ENCODE measurements at places on chromosomes 11 and 22. TPM values are rescaled to one million over a fixed set of nuclear protein-coding genes. Genes with fewer than 3 reads are reported as not detected.
A peak's percentile ranks its signal among the peaks of the same experiment; 100 is the strongest.

DNA sequence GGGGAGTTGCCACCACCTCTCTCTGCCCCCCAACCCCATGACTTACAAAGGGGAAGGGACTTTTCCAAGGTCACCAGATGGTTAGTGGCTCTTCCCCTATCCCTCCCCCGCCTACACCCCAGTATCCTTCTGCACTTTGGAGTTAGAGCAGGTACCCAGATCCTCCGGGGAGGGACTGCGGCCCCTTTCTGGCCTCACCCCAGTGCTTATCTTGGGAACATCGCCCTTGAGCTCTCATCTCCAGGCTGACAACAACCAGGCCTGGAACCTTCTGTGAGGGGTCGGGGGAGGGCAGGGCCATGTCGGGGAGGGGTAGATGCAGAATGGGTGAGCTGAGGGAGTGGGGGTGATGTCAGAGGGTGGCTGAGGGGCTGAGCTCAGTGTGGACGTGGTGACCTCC is 7.5 kb upstream of the NAALADL1 start:
- no peak for DNase-seq
- no peak overlapping the region for H3K27ac ChIP-seq
- H3K36me3 ChIP-seq = no peaks in the 10 kb centered on the region
- H3K4me1 ChIP-seq = no peaks in the 10 kb centered on the region
- no peak overlapping the region for H3K4me3 ChIP-seq

UBQLNL gene
- 0.48 TPM for total RNA-seq

- peak; percentile 22 for DNase-seq
- no peak overlapping the region for H3K27ac ChIP-seq
Observed at GRCh38 chr11:75195167-75195962, 44.5 kb downstream of the SLCO2B1 start.

GRCh38 chr11:12725863-12726682 is 51.9 kb downstream of the TEAD1 start:
- no peak overlapping the region for H3K4me3 ChIP-seq
- DNase-seq = no peak
- H3K27me3 ChIP-seq = no peaks in the 10 kb centered on the region
- no peaks in the 10 kb centered on the region for H3K36me3 ChIP-seq
- peaks cover 42% of the 10 kb centered on the region for H3K4me1 ChIP-seq

DNA sequence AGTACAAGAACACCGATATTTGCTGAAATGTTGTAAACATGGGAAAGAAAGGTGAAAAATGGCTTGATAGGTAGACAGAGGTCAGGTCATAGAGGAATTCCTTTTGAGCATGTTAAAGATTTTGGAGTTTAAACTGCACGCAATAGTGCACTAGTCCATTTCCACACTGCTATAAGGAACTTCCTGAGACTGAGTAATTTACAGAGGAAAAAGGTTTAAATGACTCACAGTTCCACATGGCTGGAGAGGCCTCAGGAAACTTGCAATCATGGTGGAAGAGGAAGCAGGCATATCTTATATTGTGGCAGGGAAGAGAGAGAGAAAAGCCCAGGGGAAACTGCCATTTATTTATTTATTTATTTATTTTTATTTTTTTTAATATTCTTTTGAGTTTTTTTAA is 5.0 kb downstream of the OR10A5 start:
- H3K27ac ChIP-seq = no peak overlapping the region
- no peaks in the 10 kb centered on the region for H3K4me1 ChIP-seq
- no peak overlapping the region for H3K4me3 ChIP-seq
- DNase-seq = no peak
- H3K27me3 ChIP-seq = no peaks in the 10 kb centered on the region

DNA sequence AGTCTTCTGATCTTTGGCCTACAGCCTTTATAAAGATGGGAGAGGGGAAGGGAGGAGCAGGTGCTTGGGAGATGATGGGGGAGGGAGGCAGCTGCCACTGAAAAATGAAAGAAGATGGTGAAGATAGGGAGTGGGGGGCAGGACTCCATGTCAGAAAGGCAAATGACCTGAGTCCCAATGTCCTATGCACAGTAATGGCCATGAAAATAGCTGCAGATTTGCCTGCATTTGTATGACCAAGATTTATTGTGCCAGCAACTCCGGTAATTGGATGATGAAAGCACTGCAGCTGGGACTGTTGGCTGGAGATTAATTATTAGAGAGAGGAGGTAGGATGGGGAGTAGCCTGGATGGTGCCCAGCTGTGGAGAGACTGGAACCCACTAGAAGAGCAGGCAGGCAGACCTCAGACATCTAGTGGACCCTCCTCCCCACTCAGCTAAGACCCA is 36.1 kb downstream of the NEU3 start:
- no peak for DNase-seq
- no peaks in the 10 kb centered on the region for H3K4me1 ChIP-seq
- no peak overlapping the region for H3K27ac ChIP-seq
- H3K36me3 ChIP-seq = no peaks in the 10 kb centered on the region
- H3K4me3 ChIP-seq = no peak overlapping the region

GRCh38 chr22:45033136-45033535 is 23.3 kb upstream of the PHF21B start:
- no peak overlapping the region for H3K27ac ChIP-seq
- H3K4me1 ChIP-seq = no peaks in the 10 kb centered on the region
- no peak for DNase-seq
- H3K27me3 ChIP-seq = peaks cover 7% of the 10 kb centered on the region

GRCh38 chr11:65649656-65650546 is 12.0 kb downstream of the SIPA1 start:
- H3K4me1 ChIP-seq = peaks cover 39% of the 10 kb centered on the region
- H3K27me3 ChIP-seq = no peaks in the 10 kb centered on the region
- no peaks in the 10 kb centered on the region for H3K36me3 ChIP-seq
- no peak overlapping the region for H3K4me3 ChIP-seq

GRCh38 chr11:108751444-108751843 is 86.6 kb downstream of the DDX10 start:
- H3K4me1 ChIP-seq = no peaks in the 10 kb centered on the region
- no peak for DNase-seq
- H3K27me3 ChIP-seq = no peaks in the 10 kb centered on the region
- no peak overlapping the region for H3K4me3 ChIP-seq

GRCh38 chr11:45512471-45513148 is 152.8 kb downstream of the CHST1 start:
- H3K36me3 ChIP-seq = no peaks in the 10 kb centered on the region
- H3K27me3 ChIP-seq = no peaks in the 10 kb centered on the region
- no peaks in the 10 kb centered on the region for H3K4me1 ChIP-seq
- H3K4me3 ChIP-seq = no peak overlapping the region

DNA sequence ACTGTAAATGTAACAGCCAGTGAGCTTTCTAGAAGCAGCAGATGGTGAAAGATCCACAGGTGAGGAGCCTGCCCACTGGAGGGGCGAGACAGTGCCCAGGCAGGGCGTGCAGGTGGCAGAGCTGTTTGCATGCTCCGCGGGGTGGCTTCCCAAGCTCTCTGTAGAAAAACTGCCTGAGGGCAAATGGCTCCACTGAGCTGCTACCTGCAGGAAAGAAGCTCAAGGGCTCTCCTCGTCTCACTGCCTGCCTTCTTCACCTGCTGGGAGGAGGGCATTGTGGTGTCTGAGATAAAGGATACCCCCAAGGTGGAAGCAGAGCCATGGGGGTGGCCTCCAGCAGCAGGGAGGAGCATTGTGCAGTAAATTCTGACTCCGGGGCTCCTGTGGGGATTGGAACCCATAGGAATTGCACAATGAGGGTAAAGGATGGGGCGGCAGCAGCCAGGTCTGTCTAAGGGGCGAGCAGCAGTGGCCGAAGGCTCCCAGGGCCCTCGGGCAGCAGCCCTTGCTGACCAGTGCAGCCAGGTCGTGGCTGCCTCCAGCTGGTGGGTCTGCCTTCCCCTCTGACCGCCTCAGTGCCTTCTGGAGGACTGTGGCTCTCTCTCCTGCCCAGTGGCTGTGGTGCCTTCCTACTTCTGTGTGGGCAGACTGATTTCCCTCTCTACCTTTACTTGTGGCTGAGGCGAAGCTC is 28.0 kb upstream of the CABP7 start:
- H3K36me3 ChIP-seq = peaks cover 3% of the 10 kb centered on the region
- DNase-seq = no peak
- H3K4me3 ChIP-seq = no peak overlapping the region
- no peak overlapping the region for H3K27ac ChIP-seq
- H3K4me1 ChIP-seq = peaks cover 8% of the 10 kb centered on the region

GRCh38 chr22:42641801-42642413 is 1.5 kb upstream of the ATP5MGL start:
- no peak for DNase-seq
- no peak overlapping the region for H3K27ac ChIP-seq
- H3K4me1 ChIP-seq = peaks cover 56% of the 10 kb centered on the region
- H3K4me3 ChIP-seq = no peak overlapping the region
- no peaks in the 10 kb centered on the region for H3K27me3 ChIP-seq

GRCh38 chr11:47477323-47477722 is 28.4 kb upstream of the RAPSN start:
- H3K27me3 ChIP-seq = no peaks in the 10 kb centered on the region
- no peak overlapping the region for H3K4me3 ChIP-seq
- H3K36me3 ChIP-seq = peaks cover 79% of the 10 kb centered on the region

- no peaks in the 10 kb centered on the region for H3K36me3 ChIP-seq
- peaks cover 7% of the 10 kb centered on the region for H3K4me1 ChIP-seq
- H3K27me3 ChIP-seq = no peaks in the 10 kb centered on the region
- H3K27ac ChIP-seq = no peak overlapping the region
Observed at GRCh38 chr11:102456381-102456780, 3.8 kb upstream of the TMEM123 start.

DNA sequence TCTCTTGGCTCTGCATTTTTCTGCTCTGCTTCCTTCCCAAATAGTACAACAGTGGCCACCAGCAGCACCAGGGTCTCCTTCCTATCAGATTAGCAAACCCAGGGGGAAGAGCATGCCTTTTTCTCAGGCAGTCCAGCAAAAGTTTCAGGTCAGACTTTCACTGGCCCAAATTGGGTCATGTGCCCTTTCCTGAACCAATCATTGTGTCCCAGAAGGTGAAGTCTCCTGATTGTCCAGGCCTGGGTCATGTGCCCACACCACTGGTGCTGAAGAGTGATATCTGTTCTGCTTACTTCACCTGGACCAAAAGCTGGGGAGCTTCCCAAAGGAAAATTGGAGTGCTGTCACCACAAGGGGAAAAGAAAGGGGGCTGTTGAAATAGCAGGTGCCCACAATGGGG is 64.1 kb upstream of the ALX4 start:
- no peaks in the 10 kb centered on the region for H3K27me3 ChIP-seq
- no peaks in the 10 kb centered on the region for H3K36me3 ChIP-seq
- no peak overlapping the region for H3K27ac ChIP-seq
- no peak overlapping the region for H3K4me3 ChIP-seq

DNA sequence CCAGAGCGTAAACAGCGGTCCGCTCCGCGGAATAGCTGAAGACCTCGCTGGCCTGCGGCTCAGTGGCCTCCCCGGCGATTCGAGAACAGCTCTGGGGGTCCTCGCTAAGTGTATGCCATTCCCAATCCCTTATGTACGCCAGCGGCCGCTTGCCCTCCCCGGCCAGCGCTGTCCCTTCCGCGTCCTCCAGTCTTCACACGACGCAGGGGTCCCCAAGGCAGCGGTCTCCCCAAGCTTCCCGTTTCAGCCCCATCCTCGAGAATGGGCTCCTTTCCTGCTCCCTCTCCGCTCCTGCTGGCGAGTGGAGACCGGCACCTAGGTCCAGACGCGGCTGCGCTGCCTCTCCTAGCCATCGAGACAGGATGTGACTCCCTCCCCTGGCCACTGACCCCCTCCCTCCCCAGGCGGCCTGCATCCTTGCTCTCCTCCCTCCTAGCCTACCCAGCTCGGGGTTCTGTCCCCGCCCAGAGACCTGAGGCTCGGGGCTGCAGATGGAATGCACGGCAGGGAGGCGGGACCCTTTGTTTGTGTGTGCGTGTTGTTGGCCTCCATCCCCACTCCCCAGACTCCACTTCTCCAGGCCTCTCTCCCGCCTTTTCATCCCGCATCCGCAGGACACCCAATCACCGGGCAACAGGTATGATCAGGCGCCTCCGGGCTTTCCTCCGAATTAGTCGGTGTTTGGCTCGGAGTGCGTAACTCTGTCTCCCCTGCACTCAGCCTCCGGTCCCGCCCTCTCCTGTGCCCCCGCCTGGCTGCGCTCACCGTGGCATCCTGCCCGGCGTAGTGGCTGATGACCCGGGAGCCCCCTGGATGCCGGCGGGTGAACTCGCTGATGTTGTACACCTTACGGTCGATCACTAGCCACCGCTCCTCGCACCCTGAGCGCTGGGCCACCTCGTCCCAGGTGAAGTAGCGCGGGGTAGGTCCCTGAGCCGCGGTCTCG is 740 bp downstream of the FADS1 start:
- DNase-seq = peak; percentile 52
- peaks cover 28% of the 10 kb centered on the region for H3K27me3 ChIP-seq
- peak overlapping the region; percentile 86 for H3K27ac ChIP-seq
- peaks cover 17% of the 10 kb centered on the region for H3K4me1 ChIP-seq
- H3K36me3 ChIP-seq = no peaks in the 10 kb centered on the region

- no peaks in the 10 kb centered on the region for H3K27me3 ChIP-seq
- no peak overlapping the region for H3K27ac ChIP-seq
- no peak overlapping the region for H3K4me3 ChIP-seq
- no peaks in the 10 kb centered on the region for H3K4me1 ChIP-seq
- no peak for DNase-seq
- no peaks in the 10 kb centered on the region for H3K36me3 ChIP-seq
Observed at GRCh38 chr11:80846979-80847378, 1406.1 kb upstream of the TENM4 start.

GRCh38 chr11:11420899-11421285 is 67.8 kb upstream of the CSNK2A3 start:
- no peaks in the 10 kb centered on the region for H3K36me3 ChIP-seq
- DNase-seq = no peak
- no peaks in the 10 kb centered on the region for H3K27me3 ChIP-seq
- H3K4me3 ChIP-seq = no peak overlapping the region
- no peaks in the 10 kb centered on the region for H3K4me1 ChIP-seq
- H3K27ac ChIP-seq = no peak overlapping the region

DNA sequence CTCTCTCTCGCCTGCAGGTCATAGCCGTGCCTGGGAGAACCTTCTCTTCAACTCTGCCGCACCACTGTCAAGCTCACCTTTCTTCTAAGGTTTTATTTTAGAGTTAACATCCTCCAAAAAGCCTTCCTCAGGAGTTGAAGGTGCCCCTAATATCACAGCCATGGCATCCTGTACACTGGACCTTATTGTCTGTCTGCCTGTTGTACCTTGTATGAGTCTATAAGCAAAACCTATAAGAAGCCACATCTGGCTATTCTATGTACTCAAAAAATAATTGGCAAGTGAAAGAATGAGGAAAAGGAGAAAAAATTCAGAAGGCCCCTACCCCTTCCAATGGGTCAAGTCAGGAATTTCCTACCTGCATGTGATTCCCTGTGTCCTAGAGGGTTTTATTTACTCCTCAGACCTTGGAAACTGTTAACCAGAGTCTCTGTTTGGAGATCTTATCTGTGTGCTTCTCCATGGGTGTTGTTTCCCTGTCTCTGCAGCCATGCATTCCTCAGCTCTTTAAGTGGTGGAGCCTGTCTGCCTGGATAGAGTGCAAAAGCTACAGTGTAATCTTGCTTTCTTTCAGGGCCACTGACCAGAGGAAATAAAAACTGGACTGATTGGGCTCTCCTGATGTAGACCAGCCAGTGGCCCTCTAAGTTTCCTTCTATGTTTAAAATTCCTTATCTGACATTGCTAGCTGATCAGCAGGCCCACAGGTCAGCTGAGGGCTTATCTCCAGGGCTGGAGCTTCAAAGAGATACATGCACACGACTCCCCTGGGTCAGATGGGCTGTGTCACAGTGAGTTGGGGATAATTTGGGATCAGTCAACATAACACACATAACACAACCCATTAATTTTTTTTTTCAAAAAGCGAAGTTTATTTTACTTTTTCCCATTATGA is 37.6 kb upstream of the TMEM135 start:
- no peaks in the 10 kb centered on the region for H3K27me3 ChIP-seq
- H3K27ac ChIP-seq = no peak overlapping the region
- no peak for DNase-seq
- no peaks in the 10 kb centered on the region for H3K36me3 ChIP-seq
- H3K4me3 ChIP-seq = no peak overlapping the region

MED15 gene
- total RNA-seq = 70.3 TPM
